Hematopoietic multipotent progenitor cell (in vitro differentiated cells): ENCODE measurements at places on chromosomes 12 and 14.

GRCh38 chr12:13343375-13343774, 146.8 kb downstream of the EMP1 start:
- no peak for DNase-seq

DNA sequence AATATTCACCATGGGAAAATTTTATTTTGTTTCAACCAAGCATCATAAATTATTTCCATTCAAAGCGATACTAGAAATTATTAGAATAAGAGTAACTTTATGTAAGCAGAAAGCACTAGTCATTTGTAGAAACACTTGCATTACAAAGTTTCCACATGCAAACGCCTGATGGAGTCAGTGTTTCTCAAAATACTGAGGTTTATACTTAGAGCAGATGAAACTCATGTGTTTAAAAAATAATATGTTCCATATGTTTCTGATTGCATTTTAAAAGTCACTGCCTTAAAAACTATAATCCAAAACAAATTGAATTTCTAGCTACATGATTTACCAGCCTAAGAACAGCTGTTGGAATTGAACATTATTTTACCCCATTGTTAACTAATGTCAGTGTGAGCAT, 1246.4 kb downstream of the SLC16A7 start:
- no peak for DNase-seq

GRCh38 chr14:71529848-71530247, 402.4 kb upstream of the RGS6 start:
- DNase-seq = no peak

DNA sequence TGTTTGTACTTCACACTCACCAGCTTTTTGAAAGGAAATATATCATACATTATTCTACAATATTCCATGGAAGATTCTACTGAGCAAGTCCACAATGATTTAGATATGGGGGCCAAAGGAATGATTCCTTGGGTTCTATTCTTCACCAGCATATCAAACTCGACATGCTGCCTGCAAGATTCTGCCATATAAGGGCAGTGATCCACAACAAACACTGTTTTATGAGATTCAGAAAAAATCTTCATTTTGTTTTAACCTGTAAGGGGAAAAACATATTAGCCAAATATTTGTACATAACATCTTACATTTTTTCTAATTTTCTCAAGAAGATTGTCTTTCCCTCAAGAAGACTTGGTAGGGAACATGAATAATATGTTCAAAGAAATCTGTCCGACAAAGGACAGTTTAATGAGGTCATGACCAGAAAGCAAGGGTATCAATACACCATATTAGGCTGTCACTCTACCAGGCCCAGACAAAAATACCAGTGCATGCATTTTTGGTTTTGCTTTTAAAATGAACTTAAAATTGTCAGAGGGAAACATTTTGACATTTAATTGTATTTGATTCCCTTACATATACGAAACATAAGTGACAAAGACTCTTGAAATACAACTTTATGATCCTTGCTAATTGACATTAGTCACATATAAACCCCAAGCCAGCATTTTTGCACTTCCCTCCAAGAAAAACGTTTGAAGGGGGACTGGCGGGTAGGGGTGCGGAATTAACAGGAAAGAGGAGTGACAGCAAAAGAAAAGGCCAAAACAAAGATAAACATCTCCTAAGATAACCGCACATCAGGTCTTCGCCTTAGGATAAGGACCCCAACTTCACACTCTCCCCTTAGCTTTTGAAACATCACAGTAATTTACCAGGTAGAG, 980 bp downstream of the INTS13 start:
- DNase-seq = no peak

GRCh38 chr12:114995891-114996290, 311.9 kb upstream of the TBX3 start:
- no peak for DNase-seq

- no peak for DNase-seq
Observed at GRCh38 chr12:115683240-115683780, 594.2 kb downstream of the MED13L start.

- no peak for DNase-seq
Observed at GRCh38 chr12:108270035-108270848, 68.9 kb downstream of the CMKLR1 start.

DNA sequence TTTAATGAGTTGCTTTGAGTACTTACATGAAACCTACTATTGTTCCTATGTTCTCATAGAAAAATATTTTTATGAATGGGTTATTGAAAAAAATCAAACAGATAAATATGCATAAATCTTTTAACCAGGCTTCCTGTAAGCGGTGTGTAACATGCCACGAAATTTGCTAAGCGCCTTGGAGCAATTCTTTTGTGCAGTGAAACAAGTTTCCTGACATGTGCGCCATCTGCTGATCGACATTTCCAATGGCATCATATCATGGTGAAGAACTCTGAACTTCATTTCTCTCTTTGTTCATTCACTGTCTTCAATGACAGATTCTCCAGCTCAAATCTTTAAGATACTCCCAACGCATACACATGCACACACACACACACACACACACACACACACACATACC, 145.6 kb upstream of the NAV3 start:
- peak; percentile 74 for DNase-seq

DNA sequence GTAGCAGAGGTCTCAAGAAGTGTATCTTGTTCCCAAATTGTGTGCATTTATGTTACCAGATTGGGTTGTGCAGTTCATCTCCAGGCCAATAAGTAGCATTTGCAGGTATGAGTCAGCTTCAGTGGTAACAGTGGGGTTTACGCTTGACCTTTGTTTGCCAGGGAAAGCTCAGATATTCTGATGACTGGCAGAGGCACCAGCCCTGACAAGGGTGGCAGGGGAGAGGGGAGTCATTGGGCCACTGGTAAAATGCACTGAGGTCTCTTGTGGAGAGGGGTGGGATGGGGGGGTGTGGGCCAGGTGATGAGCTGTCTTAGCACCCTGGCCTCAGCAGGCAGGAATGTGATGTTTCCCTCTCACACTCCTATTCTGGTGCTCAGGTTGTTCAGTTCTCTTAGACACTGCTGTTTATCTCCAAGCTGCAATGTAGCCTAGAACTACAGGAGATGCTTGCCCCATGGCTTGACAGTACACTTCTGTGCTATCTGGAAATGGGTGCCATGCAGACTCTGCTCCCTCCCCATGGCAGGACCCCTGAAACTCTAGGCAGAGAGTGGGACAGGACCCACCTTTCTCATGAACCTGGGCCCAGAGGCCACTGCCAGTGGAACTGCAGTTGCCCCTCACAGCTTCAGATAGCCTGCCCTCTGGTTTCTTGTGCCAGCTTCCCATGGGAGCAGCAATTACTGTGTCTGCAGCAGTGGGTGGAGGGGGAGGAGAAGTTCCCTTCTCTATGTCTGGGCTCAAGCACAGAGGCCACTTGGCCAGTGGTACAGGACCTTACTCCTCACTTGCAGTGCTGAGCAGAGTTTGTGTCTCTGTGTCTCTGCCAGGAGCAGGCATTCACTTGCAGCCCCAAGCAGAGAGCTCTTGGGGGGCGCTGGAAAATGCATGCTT, 31.9 kb downstream of the USP15 start:
- DNase-seq = no peak

- DNase-seq = no peak
Observed at GRCh38 chr12:131260954-131261353, 307.2 kb downstream of the ADGRD1 start.

DNA sequence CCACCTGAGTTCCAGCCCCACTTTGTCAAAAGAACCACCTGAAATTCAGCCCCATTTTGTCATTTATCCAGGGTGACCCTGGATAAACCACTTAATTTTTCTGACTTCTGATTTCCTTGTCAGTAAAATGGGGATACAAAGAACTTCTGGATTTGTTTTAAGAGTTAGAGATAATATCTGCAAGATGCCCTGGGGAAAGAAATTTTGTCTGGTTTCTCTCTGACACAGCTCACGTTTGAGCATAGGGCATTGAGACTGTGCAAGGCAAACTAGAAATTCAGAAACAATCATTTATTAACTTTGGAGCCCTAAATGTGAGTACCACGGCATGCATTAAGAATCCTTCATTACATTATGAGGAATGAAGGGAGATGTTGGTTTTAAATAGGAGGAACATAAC, 37.2 kb downstream of the TMTC2 start:
- DNase-seq = no peak

- DNase-seq = no peak
Observed at GRCh38 chr12:130880411-130880885, 8.6 kb downstream of the RAN start.

GRCh38 chr12:119649202-119649808, 18.6 kb upstream of the PRKAB1 start:
- DNase-seq = no peak

GRCh38 chr12:109378569-109378968, 30.9 kb downstream of the MYO1H start:
- no peak for DNase-seq

DNA sequence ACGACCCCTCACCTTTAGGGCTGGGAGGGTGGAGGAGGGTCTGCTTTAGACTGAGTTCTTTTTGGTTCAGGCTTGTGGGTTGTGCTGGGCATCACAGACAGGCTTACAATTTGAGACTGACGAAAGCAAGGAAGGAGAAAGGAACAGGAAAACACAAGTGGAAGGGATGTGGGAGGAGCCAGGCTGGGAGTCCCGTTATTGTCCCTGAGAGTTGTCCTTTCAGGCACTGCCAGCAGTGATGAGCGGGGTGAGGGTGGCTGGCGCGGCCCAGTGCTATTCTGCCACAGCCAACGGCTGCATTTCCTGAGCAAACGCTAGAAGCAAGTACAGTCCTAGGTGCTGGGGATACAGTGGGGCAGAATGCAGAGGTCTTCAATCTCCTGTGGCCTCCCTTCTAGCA, 29.2 kb upstream of the TSPAN9 start:
- DNase-seq = no peak

GRCh38 chr12:10634427-10634826, 21.0 kb upstream of the MAGOHB start:
- no peak for DNase-seq

DNA sequence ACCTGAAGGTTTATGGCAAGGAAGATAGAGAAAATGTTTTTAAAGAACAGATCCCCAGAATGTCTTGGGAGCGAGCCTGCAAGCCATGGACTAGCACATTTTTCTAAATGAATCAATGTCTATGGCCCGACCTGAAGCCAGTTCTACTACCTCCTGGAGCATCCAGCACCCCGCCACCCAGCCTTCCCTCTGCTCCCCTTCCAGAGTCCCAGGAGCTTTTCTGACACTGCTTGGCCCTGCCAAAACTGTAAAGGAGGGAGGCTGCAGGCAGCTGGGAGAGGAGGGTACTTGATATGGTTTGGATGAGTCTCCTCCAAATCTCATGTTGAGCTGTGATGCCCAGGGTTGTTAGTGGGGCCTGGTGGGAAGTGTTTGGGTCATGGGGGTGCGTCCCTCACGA, 95.5 kb upstream of the FZD10 start:
- DNase-seq = no peak

DNA sequence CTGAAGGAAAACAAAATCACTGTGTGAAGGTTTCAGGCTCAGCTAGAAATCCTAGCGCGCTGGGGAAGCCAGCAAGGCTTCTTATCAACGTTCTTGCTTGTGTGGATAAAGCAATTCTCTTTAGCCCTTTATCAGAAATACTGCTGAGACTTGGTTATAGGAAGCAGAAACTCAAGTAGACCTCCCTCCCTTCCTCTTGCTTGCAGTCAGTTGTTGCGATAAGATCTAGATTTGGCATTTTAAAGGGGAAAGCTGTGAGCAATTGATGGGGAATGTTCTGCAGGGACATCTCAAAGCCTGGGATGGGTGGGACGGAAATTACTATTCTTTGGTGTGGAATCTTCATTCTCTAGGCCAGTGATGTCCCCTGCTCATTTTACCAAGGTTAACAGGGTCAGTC, 76.4 kb upstream of the ANO4 start:
- no peak for DNase-seq

GRCh38 chr14:24184104-24184970, 4.3 kb downstream of the IPO4 start:
- no peak for DNase-seq

GRCh38 chr12:62700091-62700880, 233.7 kb downstream of the MON2 start:
- DNase-seq = no peak

DNA sequence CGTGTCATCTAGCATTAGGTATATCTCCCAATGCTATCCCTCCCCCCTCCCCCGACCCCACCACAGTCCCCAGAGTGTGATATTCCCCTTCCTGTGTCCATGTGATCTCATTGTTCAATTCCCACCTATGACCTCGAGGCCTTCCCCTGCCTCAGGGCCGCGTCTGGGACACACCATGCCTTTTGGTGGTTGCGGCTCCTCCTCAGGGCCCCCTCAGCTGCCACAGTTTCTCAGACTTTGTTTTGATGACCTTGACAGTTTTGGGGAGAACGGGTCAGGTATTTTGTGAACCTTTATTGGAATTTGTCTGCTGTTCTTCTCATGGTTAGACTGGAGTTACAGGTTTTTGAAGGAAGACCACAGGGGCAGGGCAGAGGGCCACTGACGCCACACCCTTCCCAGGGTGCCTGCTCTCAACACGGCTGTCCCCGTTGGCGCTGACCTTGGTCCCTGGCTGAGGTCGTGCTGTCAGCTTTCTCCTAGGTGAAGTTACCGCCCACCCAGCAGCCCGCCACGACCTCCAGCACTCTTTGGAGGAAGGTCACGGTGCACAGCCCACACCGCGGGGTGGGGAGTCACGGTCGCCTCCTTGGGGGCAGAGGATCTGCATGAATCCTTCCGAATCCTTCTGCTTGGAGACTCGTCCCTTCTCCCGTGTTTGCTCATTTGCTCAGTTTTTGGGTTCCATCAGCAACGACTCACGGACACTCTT, 130.5 kb downstream of the KIF26A start:
- DNase-seq = no peak

DNA sequence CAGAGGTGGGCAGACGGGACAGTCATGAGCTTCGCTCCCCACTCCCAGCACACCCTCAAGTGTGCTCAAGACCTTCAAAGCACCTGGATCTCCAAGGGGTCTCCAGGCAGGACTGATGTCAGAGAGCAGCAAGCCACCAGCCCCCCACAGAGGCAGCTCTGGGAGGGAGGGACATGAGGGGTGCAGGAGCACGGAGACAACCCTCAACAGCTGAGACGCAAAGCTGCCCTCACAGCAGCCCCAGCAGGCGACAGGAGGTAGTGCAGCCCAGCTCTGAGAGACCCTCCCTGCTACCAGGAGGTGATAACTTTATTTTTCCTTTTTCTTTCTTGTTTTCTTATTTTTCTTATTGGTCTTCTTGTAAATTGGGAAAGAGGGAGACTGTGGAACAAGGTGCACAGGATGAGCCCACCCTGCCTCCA, 17.9 kb downstream of the SIVA1 start:
- DNase-seq = no peak

- DNase-seq = no peak
Observed at GRCh38 chr14:66503532-66503931, 4.4 kb upstream of the GPHN start.
